Activated T-helper 2 cell treated with anti-CD3 and anti-CD28 coated beads, Interferon-gamma antibody, Interleukin-2, Interleukin-4, amounts not matched to agents 10 μg/mL and 5 μg/mL and 100 μg/mL, durations not matched to agents 14 hours and 24 hours and 36 hours (primary cell): ENCODE measurements at places on chromosomes 12 and 14.

DNA sequence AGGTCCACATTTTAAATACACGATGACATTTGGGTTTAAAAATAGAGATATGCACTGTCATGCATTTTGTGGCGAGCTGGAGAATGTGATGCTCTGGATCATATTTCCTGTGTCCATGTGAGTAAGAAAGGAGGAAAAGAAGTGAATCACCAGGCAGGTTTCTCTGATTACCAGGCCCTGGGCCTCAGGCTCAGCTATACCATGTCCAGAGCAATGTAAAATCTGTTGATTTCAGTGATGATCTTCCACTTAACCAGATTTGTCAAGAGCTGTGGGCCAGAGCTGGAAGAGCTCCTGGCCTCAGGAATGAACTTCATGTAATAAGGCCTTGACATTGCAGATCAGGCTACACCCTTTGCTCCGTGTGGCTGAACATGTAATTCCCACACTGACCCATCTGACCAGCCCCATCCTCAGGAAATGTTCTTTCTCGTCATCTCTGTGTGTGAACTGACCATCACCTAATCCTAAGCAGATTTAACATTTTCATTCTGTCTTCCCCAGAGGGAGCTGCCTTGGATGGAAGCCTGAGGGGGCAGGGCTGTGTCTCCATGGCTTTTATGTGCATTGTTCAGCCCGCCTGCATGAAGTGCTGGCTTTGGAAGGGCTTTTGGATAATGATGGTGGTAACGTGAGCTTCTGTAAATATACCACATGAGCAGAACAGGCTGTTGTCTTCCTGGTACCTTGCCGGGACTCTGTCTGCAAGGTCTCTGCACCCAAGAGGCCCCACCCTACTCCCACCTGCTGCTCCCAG lies 54.5 kb downstream of the CRACR2A start:
- no peak for DNase-seq

- DNase-seq = no peak
These were observed 179.0 kb upstream of the IGF1 start for GRCh38 chr12:102659200-102659911.

GRCh38 chr12:88753707-88754106 lies 173.4 kb upstream of the KITLG start:
- no peak for DNase-seq

DNA sequence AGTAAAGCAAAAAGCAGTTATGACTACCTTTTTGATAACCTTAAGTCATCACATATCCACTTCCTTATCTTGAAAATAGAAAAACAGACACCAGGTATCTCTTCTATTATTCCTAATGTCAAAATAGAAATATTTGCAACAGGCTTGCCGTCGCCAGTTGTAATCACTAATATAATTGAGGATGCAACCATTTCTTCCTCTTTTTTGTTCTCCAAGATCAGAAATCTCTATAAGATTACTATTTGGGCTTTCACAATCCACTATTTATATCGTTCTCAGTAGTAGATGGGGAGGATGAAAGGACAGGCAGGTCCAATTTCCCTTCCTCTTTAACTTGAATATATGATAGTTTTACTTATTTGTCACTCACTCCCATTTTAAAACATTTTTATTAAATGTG lies 130.2 kb upstream of the HMGA2 start:
- DNase-seq = no peak

GRCh38 chr12:121843236-121843982 lies 15.2 kb downstream of the HPD start:
- DNase-seq = no peak

GRCh38 chr12:5973461-5974115 lies 28.5 kb upstream of the ANO2 start:
- DNase-seq = no peak

- no peak for DNase-seq
These were observed 451.9 kb upstream of the NOVA1 start for GRCh38 chr14:27049701-27050100.

DNA sequence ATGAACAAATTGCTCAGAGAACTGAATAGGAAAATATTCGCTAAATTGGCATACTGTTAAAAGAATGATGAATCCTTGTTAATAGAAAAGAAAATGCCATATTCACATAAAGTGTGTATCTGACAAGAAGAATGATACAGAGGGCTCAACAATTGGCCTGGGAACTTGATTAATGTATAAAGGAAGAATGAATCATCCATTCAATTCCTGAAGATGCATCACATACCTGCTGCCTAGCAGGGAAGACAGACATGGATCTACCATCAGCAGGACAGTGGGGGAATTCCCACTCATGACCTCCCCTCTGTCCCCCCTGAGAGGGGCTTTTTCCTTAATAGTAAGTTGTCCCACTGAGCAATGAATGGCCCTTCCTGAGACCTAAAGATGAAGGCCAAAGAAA lies 13.5 kb downstream of the PTPN21 start:
- DNase-seq = no peak

DNA sequence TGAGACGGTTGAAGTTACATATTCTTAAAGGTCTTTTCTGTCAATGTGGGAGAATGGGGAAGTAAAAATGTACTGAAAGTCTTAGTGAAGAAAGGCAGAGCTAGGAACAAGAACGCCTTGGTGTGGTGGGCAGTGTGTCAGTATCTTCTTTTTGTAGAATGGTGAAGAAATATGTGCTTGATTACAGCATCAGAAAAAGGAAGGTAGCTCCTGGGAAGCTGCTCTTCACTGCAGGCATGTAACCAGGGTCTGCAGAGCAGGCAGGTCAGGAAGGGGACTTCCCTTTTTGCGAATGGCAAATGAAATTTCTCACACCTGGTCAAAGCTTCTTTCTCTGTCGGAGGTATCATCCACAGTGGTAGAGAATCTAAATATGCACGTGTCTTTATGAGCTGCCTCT lies 226.2 kb downstream of the ADAMTS20 start:
- no peak for DNase-seq

DNA sequence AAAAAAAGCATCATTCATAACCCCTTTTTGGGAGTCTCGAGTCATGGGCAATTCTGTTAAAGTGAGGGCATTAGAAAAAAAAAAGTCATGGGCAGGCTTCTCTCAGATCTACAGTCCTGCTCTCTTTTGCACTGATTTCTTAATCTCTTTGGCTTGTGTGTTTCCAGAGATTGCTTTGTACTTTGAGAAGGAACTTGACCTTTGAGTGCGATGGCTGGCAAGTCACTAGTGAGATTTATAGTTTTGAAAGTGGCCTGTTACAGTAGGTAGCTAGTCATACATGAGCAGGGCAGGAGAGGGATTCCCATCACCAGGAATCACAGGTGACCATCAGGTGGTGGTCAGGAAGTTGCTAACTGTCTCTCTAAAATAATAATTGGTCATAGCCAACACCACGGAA lies 119.6 kb downstream of the KCNMB4 start:
- no peak for DNase-seq

DNA sequence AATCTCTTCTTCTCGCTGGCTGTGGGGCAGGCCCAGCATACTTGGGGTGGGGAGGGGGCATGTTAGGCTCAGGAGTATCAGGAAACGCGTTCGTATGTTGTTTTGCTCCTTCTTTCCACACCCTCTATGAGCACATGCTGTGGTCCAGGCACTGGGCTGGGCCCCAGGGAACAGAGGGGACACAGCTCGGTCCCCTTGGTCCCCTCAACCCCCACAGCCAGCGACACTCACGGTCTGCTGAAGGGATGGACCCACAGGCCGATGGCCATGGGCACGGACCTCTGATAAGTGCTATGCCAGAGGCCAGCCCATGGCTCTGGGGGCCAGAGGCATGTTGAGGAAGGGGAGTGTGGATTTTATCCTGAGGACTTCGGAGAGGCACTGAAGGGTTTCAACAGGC lies 6.2 kb downstream of the IFI27 start:
- no peak for DNase-seq

GRCh38 chr14:75533791-75534555 lies 11.7 kb downstream of the BATF start:
- DNase-seq = no peak

DNA sequence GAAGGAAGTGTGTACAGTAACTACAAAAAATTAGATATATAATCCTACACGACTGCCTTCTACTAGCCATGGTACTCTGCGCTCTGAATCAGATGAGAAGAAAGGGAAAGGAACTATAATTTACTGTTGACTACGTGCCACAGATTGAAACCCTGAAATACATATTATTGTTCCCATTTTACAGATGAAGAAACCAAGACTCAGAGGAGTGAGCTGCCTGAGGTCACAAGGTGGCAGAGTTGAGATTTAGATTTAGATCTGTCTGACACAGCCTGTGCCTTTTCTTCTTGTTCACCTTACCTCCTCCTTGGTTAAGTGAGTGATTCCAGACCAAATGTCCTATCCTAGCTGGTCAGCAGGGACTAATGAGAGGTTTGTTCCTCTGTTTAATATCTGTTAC lies 61.6 kb upstream of the OR4E1 start:
- no peak for DNase-seq

DNA sequence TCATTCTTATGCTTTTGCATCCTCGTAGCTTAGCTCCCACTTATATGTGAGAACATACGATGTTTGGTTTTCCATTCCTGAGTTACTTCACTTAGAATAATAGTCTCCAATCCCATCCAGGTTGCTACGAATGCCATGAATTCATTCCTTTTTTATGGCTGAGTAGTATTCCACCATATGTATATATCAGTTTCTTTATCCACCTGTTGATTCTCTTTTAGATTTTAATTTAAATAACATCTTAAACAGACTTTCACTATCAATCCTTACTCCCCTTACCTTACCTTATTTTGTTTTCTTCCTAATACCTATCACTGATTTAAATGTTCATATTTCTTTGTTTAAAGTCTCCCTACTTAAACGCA lies 488 bp upstream of the FBXW8 start:
- DNase-seq = no peak

DNA sequence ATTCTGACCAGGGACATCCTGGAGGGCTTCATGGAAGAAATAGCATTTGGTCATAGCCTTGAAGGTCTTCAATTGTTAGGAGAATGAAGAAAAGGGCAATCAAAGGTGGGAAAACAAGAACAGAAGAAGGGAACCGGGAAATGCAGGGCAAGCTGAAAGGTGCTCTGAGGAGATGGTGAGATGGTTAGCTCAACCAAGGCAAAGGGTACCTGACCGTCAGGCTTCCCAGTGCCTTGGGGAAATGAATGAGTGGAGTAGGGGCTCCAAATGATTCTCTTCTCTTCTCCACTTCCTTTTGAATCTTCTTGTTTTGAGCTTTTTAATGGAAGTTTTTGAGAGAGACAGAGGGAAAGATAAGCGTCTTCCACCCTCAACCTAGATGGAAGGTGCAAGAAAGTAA lies 155.6 kb upstream of the PWP1 start:
- DNase-seq = no peak

GRCh38 chr12:124357616-124358015 lies 62.7 kb downstream of the RFLNA start:
- no peak for DNase-seq

- no peak for DNase-seq
These were observed 34.3 kb upstream of the DICER1 start for GRCh38 chr14:95191445-95192199.

- DNase-seq = no peak
These were observed 15.1 kb downstream of the CPNE8 start for GRCh38 chr12:38890102-38890855.

DNA sequence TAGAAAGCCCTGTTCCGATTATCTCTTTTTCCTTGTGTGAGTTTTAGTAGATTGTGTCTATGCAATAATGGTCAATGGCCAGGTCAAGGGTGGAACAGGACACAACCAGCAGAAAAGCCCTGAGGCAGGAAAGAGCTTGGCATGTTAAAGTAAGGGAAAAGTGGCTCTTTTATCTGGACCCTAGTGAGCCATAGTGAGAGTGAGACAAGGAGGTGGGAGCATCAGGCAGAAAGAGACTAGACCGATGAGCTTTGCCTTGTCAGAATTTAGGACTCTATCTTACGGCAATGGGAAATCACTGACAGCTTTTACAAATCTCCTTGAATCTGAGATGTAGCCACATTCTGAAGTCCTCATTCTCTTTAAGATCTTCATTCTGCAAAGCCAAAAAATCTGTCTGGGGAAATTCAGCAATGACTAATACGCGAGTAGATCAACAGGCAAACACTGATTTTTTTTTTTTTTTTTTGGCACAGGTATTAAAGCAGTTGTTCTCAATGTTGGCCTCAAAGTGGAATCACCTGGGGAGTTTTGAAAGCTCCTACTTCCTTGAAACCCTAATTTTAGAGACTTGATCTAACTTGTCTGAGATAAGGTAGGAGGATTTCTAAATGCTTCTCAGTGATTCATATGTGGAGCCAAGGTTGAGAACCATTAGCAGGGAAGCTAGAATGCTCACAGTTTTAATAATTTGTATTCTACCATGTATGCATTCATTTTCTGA lies 33.9 kb downstream of the TMEM19 start:
- DNase-seq = no peak

DNA sequence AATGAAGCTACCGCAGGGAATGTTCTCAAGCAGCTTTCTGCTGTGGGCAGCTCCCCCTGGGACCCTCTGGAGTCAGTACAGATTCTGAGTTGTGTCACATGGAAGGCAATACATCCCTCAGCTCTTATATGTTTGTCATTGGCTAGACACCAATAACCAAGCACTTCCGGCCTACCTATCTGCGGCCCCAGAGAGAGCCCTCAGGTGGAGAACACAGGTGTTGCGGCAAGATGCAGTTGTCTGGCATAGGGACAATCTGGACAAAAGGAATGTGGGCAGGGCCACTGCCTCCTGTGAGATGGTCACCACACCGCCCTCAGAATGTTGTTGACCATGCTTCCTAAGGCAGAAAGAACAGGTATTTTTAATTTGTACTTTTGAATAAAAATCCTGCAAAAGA lies 118.7 kb downstream of the BRMS1L start:
- no peak for DNase-seq

DNA sequence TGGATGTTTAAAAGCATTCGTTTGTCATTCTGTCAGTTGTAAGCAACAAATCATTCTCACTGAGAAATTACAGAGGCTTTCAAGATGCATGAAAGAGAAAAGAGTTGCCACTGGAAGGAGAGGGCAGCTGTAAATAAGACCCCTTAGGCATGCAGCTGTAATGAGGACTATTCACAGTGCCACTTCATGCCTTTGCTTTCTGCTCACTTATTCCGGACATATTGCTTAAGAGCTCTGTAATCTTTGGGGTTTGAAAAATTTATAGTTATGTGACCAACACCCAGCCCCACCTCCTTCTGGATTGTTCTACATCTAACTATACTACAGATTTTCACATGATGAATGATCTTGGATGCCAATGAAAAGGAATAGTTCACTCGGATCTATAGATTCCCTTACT lies 194.8 kb upstream of the DCN start:
- no peak for DNase-seq

- DNase-seq = no peak
These were observed 503.5 kb downstream of the LRFN5 start for GRCh38 chr14:42110167-42110566.

- no peak for DNase-seq
These were observed 40.2 kb downstream of the LRRC74A start for GRCh38 chr14:76866456-76866855.
